Activated CD8-positive, alpha-beta T cell treated with anti-CD3 and anti-CD28 coated beads, Interleukin-2, amount 10 ng/mL, durations not matched to agents 7 days and 5 days (primary cell): ENCODE measurements at places on chromosomes 4 and X.

DNA sequence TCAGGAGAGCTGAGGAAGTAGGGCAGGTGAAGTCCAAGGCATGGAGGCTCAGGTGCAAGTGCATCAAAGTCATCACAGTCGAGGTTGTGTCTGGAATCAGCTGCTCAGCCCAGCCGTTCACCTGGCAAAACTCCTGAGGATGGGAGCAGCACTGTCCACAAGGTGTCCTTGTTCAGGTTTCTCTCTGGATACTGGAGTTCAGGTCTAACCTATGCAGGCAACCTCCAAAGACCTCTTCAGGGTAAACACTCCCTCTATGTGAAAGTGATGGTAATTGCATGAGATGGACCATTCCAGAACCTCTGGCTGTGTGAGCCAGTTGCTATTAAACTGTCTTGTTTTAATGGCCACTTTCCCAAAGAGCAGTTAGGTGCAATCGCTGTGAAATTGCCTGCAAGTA, 120.2 kb upstream of the PSAPL1 start:
- H3K27me3 ChIP-seq, result no peaks in the 10 kb centered on the region
- H3K36me3 ChIP-seq, result no peaks in the 10 kb centered on the region
- DNase-seq, result no peak
- no peak overlapping the region for H3K27ac ChIP-seq

DNA sequence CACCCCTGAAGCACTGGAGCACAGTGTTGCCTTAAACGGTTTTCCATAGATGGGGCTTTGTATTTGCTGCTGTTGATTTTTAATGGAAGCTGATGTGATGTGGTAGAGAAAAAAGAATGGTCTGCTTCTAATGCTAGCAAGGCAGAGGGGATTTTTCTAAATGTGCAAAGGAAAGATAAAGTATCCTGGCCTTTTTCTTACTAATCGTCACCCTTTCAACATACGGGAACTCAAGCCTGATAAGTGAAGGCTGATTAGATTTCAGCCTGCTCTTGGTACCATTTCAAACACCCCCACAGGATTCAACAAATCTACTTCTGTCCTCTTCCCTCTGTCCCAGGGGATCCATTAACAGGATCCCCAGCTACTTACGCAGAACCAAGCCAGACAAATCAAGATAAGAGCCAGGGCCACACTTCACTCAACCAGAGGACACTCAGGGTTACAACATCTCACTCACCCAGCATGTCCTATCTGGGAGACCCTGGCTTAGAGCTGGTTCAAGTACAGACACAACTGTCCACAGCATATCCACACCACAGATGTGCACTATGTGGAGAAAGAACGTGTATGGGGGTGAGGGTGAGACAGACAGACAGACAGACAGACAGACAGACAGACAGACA, 180.0 kb downstream of the SH3KBP1 start:
- peaks cover 49% of the 10 kb centered on the region for H3K4me1 ChIP-seq
- H3K36me3 ChIP-seq, result peaks cover 13% of the 10 kb centered on the region
- no peak for DNase-seq
- no peak overlapping the region for H3K4me3 ChIP-seq
- H3K27ac ChIP-seq, result peak overlapping the region; percentile 34

DNA sequence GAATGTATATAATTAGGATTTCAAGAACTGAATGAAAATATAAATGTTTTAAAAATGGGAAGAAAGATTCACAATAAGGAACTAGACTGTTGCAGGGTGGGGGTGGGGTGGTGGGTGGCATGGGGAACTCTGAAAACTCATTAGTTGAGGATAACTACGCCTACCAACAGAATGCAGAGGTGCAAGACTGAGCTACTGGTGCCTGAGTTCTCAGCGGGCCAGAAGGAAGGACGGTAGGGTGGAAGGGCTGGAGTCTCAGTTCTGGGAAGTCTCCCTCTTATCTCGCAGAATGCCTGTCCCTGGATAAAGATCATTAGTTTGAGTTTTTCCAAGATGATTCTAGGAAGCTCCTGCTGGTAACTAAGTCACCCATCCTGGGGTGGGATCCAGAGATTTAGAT, 1.3 kb upstream of the SOD3 start:
- H3K27ac ChIP-seq, result no peak overlapping the region
- DNase-seq, result no peak
- no peaks in the 10 kb centered on the region for H3K4me1 ChIP-seq
- peaks cover 12% of the 10 kb centered on the region for H3K27me3 ChIP-seq
- H3K4me3 ChIP-seq, result no peak overlapping the region

GRCh38 chr4:62133101-62133897, 933.2 kb downstream of the ADGRL3 start:
- H3K4me1 ChIP-seq, result no peaks in the 10 kb centered on the region
- no peak overlapping the region for H3K4me3 ChIP-seq
- no peaks in the 10 kb centered on the region for H3K27me3 ChIP-seq
- no peak overlapping the region for H3K27ac ChIP-seq
- no peaks in the 10 kb centered on the region for H3K36me3 ChIP-seq

- peak overlapping the region; percentile 77 for H3K4me3 ChIP-seq
- H3K4me1 ChIP-seq, result peaks cover 34% of the 10 kb centered on the region
- peak overlapping the region; percentile 95 for H3K27ac ChIP-seq
- peaks cover 26% of the 10 kb centered on the region for H3K36me3 ChIP-seq
- no peaks in the 10 kb centered on the region for H3K27me3 ChIP-seq
Measured at GRCh38 chr4:80058740-80059139, 14.3 kb downstream of the ANTXR2 start.

- H3K36me3 ChIP-seq, result no peaks in the 10 kb centered on the region
- peaks cover 5% of the 10 kb centered on the region for H3K27me3 ChIP-seq
- peaks cover 2% of the 10 kb centered on the region for H3K4me1 ChIP-seq
- no peak for DNase-seq
- H3K4me3 ChIP-seq, result no peak overlapping the region
Measured at GRCh38 chr4:109424093-109424841, 9.3 kb upstream of the SEC24B start.

- DNase-seq, result no peak
- H3K27me3 ChIP-seq, result no peaks in the 10 kb centered on the region
- H3K36me3 ChIP-seq, result no peaks in the 10 kb centered on the region
- H3K4me1 ChIP-seq, result peaks cover 12% of the 10 kb centered on the region
Measured at GRCh38 chr4:152185786-152186550, 349.9 kb downstream of the FBXW7 start.

GRCh38 chrX:147875866-147876596, 35.7 kb upstream of the FMR1 start:
- peak; percentile 20 for DNase-seq
- H3K27ac ChIP-seq, result no peak overlapping the region
- peaks cover 8% of the 10 kb centered on the region for H3K4me1 ChIP-seq
- H3K27me3 ChIP-seq, result no peaks in the 10 kb centered on the region
- H3K4me3 ChIP-seq, result no peak overlapping the region

GRCh38 chr4:156692016-156692415, 279.6 kb downstream of the PDGFC start:
- H3K27ac ChIP-seq, result no peak overlapping the region
- H3K4me3 ChIP-seq, result no peak overlapping the region
- no peaks in the 10 kb centered on the region for H3K27me3 ChIP-seq

DNA sequence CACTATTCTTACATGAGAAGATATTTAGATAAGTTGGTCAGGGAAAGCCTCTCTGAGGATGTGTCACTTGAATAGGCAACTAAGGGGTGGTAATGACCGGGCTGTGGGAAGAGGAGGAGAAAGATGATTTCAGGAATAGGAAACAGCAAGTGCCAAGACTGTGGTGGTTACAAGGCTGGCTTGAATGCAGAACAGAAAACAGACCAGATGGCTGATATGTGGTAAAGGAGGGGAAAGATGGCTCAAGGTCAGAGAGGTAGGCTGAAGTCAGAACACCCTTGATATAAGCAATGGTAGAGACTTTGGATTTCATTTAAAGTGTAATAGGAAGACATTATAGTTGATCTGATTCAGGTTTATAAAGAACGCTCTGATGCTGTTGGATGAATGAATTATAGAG, 15.0 kb downstream of the TLR7 start:
- no peak overlapping the region for H3K4me3 ChIP-seq
- H3K27me3 ChIP-seq, result peaks cover 15% of the 10 kb centered on the region
- H3K4me1 ChIP-seq, result no peaks in the 10 kb centered on the region
- H3K27ac ChIP-seq, result no peak overlapping the region
- no peak for DNase-seq
- no peaks in the 10 kb centered on the region for H3K36me3 ChIP-seq

GRCh38 chr4:93475730-93476129, 352.8 kb upstream of the ATOH1 start:
- H3K4me1 ChIP-seq, result no peaks in the 10 kb centered on the region
- no peak for DNase-seq
- no peak overlapping the region for H3K4me3 ChIP-seq

- no peaks in the 10 kb centered on the region for H3K4me1 ChIP-seq
- H3K4me3 ChIP-seq, result no peak overlapping the region
Measured at GRCh38 chrX:107610667-107611066, 17.6 kb upstream of the PRPS1 start.

GRCh38 chr4:138616775-138617174, 374.6 kb upstream of the SLC7A11 start:
- H3K27me3 ChIP-seq, result no peaks in the 10 kb centered on the region
- H3K36me3 ChIP-seq, result no peaks in the 10 kb centered on the region
- DNase-seq, result no peak
- no peaks in the 10 kb centered on the region for H3K4me1 ChIP-seq
- H3K4me3 ChIP-seq, result no peak overlapping the region

DNA sequence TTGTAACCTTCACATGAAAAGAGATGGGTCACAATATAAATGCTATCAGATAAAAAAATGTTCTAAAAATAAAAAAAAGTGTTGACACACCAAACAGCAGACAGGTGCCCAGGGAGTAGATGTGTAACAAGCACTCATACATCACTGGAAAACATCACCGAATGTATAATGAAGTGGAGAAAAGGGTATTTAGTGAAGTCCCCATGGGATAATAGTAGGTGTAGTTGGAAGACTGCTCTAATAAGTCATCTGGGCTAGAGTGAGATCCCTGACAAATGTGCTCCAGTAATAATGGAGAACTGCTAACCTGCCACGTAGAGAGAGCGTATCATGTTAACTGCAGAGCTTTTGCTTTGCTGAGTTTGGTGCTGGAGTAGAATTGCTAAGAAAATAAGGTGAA, 152.0 kb downstream of the GRIA2 start:
- no peaks in the 10 kb centered on the region for H3K4me1 ChIP-seq
- H3K4me3 ChIP-seq, result no peak overlapping the region
- no peak overlapping the region for H3K27ac ChIP-seq

DNA sequence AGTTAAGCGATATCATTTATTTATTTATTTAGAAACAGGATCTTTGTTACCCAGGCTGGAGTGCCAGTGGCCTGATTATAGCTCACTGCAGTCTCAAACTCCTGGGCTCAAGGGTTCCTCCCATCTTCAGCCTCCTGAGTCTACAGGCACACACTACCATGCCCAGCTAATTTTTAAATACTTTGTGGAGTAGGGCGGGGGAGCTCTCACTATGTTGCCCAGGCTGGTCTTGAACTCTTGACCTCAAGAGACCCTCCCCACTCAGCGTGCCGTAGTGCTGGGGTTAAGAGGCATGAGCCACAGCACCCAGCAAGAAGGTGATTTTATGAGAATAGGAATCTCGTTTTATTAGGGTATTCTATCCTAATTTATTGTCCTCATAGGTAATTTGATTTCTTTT, 3.9 kb upstream of the UFSP2 start:
- peaks cover 6% of the 10 kb centered on the region for H3K36me3 ChIP-seq
- H3K4me3 ChIP-seq, result no peak overlapping the region
- no peak overlapping the region for H3K27ac ChIP-seq
- peaks cover 10% of the 10 kb centered on the region for H3K4me1 ChIP-seq
- no peak for DNase-seq

- DNase-seq, result no peak
- peaks cover 11% of the 10 kb centered on the region for H3K36me3 ChIP-seq
- no peak overlapping the region for H3K4me3 ChIP-seq
- H3K27me3 ChIP-seq, result peaks cover 2% of the 10 kb centered on the region
- H3K4me1 ChIP-seq, result peaks cover 47% of the 10 kb centered on the region
Measured at GRCh38 chr4:7857238-7857701, 82.4 kb downstream of the AFAP1 start.

DNA sequence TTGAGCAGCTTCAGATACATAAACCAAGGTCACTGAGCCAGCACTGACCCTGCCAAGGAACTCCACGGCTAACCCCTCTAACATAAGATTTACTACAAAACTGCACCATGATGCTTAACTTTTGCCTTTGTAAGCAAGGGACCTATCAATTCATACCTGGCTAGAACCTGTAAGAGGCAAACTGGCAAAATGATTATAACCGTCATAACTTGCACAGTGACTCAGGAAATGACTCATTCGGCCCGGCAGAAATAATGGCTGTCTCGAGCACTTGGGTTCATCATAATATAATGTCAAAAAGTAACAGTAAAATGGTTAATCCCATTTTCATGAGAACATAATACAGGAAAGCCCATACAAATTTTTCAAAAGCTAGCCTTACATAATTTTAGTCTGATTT, 17.2 kb downstream of the RASGEF1B start:
- H3K36me3 ChIP-seq, result peaks cover 20% of the 10 kb centered on the region
- H3K4me1 ChIP-seq, result peaks cover 13% of the 10 kb centered on the region
- no peaks in the 10 kb centered on the region for H3K27me3 ChIP-seq
- DNase-seq, result peak; percentile 54
- H3K27ac ChIP-seq, result peak overlapping the region; percentile 74

DNA sequence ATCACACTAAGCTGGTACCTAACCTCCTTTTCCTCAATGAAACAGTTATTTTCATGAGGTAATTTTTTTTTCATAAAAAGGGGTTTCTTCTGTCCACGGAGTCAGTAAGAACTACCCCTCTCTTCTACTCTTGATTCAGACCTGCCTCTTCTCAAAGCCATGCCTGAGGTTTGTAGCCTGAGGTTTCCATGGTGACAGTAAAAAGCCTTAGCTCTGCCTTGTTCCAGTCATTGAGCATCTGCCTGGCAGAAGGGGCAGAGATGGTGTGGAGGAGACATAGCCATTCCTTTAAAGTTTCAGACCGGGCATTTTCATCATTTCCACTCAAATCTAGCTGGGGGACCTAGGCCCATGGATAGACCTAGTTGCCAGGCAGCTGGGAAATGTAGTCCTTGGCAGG, 135.5 kb downstream of the REPS2 start:
- no peaks in the 10 kb centered on the region for H3K4me1 ChIP-seq
- no peak overlapping the region for H3K27ac ChIP-seq
- DNase-seq, result no peak
- H3K4me3 ChIP-seq, result no peak overlapping the region

DNA sequence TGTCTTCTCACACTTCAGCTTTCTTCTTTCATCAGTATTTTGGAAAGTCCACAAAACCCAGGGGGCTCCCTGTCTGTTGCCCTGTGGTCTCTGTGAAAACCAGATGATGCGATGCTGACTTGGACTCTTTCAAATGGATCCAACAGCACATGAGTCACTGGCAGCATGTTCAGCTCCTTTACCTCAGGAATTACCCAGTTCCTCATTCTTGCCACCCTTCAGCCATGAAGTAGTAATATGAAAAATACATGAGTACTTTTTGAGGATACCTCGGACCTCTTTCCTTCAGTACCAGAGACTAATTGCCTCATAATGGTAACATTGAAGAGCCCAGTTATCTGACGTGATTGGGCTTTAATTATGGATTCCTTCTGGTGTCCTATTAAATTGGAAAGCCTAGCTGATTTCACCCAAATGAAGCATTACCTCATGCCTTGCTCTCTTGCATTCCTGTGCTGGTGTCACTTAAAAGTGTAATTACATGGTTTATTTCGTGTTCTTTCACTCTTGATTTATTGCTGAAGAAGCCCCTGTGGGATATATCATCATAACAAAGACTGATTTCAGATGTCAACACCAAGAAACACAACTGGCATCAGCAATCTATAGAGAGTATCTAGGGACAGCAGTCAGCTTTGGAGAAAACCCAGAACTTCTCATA, 63.4 kb downstream of the NFKB1 start:
- H3K4me3 ChIP-seq, result no peak overlapping the region
- peaks cover 73% of the 10 kb centered on the region for H3K36me3 ChIP-seq
- no peak for DNase-seq
- H3K4me1 ChIP-seq, result peaks cover 70% of the 10 kb centered on the region

- H3K27me3 ChIP-seq, result no peaks in the 10 kb centered on the region
- peaks cover 36% of the 10 kb centered on the region for H3K36me3 ChIP-seq
- H3K27ac ChIP-seq, result no peak overlapping the region
- no peak overlapping the region for H3K4me3 ChIP-seq
- no peaks in the 10 kb centered on the region for H3K4me1 ChIP-seq
- DNase-seq, result no peak
Measured at GRCh38 chrX:63652086-63652765, 132.8 kb downstream of the ARHGEF9 start.
